ENCODE measurements at places on chromosomes 13 and 19. TPM values are rescaled to one million over a fixed set of nuclear protein-coding genes. Genes with fewer than 3 reads are reported as not detected.

GRCh38 chr19:4969772-4970531 is 1.0 kb downstream of the KDM4B start:
- DNase-seq, result peak; percentile 65

GRCh38 chr13:26476782-26477142 is 80.7 kb upstream of the WASF3 start:
- DNase-seq, result no peak

The C19orf18 gene
- 0.36 TPM for total RNA-seq

The CLDN10 gene
- not detected for total RNA-seq

The CERS1 gene
- total RNA-seq, result 0.36 TPM
